ENCODE measurements at places on chromosomes 5 and 9. TPM values are rescaled to one million over a fixed set of nuclear protein-coding genes. Genes with fewer than 3 reads are reported as not detected.

The TYRP1 gene
- 7.1 TPM for total RNA-seq

The SGCD gene
- 7.5 TPM for total RNA-seq

The ADAMTS19 gene
- total RNA-seq, result not detected

The MAMDC4 gene
- 12.9 TPM for total RNA-seq

The SPACA9 gene
- total RNA-seq, result 3.3 TPM

The CCNI2 gene
- total RNA-seq, result 0.55 TPM

The PCDHB10 gene
- 2.1 TPM for total RNA-seq

DNA sequence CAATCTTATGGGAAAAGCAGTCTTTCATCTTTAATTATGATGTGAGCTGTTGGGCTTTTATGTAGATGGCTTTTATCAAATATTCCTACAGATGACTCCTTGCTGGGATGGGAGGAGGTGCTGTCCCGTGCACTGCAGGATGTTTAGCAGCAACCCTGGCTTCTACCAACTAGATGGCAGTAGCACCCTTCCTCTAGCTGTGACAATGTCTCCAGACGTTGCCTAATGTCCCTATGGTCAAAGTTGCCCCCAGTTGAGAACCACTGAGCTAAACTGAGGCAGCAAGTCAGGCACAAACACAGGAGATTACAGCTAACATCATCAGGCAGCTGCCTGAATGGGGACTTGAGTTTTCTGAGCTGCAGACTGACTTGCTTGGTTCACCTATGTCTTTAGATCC, 401.9 kb upstream of the PDE4D start:
- DNase-seq, result no peak

DNA sequence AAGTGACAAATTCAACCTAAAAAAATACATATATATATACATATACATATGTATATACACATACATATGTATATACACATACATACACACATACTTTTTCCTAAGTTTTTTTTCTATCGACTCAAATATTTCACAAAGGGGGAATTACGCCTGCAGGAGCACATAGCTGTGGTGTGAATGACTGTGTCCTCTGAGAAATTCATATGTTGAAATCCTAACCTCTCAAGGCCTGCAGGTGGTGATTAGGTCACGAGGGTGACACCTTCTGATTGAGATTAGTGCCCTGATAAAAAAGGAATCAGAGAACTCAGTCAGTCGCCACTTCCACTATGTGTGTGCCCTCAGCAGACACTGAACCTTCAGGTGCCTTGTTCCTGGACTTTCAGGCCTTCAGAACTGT, 248.7 kb downstream of the SEMA5A start:
- no peak for DNase-seq

GRCh38 chr9:2481216-2481615, 140.4 kb upstream of the VLDLR start:
- DNase-seq, result no peak

- no peak for DNase-seq
Observed at GRCh38 chr5:138139781-138140090, 508 bp upstream of the NME5 start.

DNA sequence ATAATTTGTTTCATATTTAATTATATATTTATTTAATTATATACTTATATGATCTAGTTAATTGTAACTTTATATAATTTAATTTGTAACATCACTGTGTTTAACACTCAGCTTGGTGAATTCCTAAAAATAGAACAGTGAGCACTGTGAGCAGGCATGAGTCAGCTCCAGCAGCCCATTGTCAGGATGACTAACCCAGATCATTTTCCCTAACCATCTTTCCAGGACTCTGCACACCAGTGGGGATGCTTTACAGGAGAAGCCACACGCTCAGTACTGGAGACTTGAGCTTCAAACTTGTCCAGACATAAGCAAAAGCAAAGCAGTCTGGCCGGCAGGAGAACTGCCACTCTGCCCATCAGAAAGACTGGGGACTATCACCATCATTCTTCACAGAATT, 446.2 kb upstream of the TRPC7 start:
- DNase-seq, result no peak

DNA sequence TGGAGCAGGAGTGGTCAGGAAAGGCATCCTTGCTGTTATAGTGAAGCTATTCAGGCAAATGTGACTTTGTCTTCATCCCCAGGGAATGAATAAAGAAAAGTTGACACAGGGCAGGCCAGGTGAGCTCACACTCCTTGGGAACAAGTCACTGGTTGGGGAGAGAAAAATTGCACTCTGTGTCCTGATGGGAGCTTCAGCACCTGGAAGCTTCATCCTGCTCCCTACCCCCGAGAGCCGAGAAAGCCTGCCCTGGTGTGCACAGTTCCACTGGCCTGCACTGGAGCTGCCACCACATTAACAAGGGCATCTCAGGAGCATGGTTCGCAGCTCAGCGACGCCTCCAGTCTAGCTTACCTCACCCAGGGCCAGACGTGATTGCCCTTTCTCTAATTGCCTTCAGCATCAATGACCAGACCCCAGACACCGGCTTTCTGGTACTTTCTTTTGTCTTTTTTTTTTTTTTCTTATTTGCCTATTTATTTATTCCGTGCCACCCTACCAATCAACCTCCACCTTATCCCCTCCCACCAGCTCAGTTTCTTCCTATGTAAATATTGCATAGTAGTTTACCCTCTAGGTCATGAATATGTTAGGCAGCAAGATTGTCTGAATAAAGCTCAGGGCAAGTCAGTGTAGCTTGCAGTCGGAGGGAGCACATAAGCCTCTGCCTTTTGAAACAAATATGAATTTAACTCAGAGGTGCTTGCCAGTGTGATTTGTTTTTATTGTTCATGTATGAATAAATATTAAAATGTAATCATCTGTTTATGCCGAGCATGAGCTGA, 87.4 kb downstream of the DOCK2 start:
- DNase-seq, result no peak

GRCh38 chr9:91411096-91411771, 12.4 kb downstream of the NFIL3 start:
- DNase-seq, result no peak

- DNase-seq, result no peak
Observed at GRCh38 chr5:168778536-168778935, 199.4 kb upstream of the PANK3 start.

- peak; percentile 13 for DNase-seq
Observed at GRCh38 chr9:126109575-126109974, 217.1 kb upstream of the MVB12B start.

DNA sequence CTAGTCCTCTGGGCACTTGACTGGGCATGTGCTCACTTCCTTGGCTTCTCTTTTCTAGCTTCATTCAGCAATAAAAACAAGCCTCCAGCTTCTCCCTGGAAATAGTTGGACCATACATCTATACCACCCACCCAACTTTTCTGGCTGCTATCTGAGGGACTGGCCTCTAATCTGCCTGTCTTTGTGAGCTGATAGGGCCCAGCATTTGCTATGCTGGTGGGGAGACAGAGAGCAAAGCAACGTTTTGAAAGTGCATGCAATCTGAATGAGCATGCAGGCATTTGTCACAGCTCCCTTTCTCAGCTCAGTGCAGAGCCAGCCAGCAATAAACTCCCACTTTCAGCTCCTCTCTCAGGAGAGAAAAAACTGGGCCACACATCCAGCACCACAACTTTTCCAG, 50.7 kb upstream of the ISOC1 start:
- DNase-seq, result no peak

DNA sequence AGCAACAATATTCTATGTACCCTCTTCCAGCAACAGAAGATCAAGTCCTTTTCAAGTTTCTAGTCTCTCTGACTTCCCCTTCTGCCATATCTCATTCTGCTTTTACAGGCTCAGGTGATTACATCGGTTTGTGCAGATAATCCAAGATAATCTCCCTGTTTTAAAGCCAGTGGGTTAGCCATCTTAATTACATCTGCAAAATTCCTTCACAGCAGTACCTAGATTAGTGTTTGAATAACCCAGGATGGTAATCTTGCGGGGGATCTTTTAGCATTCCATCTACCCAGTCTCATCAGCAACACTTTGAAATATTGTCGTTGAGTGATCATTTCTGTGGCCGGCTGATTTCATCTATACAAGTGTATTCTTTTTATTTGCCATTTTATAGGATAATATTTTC, 130.2 kb downstream of the GHR start:
- DNase-seq, result no peak

Measured in upper lobe of right lung (tissue), 1 donor.